ENCODE measurements at places on chromosomes 7 and 10.
A peak's percentile ranks its signal among the peaks of the same experiment; 100 is the strongest.

- no peak for DNase-seq
Observed at GRCh38 chr7:132882714-132883428, 199.0 kb downstream of the CHCHD3 start.

DNA sequence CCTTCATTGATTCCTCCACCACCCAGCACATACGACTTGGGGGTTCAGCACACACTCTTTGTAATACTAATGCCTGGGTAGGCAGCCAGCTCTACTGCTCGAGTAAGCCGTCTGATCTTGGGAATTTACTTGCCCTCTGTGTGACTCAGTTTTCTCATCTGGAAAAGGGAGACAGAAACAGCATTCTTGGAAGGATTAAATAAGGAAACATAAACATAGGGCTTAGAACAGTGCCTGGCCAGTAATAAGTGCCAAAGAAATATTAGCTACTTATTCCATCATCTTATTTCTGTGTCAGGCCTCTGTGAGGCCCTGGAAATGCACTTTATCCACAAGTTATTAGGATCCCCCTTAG lies 130.1 kb downstream of the TNS3 start:
- no peak for DNase-seq

- no peak for DNase-seq
Observed at GRCh38 chr7:98194672-98195457, 16.4 kb upstream of the BHLHA15 start.

GRCh38 chr7:130908345-130909160 lies 174.5 kb upstream of the KLF14 start:
- no peak for DNase-seq

DNA sequence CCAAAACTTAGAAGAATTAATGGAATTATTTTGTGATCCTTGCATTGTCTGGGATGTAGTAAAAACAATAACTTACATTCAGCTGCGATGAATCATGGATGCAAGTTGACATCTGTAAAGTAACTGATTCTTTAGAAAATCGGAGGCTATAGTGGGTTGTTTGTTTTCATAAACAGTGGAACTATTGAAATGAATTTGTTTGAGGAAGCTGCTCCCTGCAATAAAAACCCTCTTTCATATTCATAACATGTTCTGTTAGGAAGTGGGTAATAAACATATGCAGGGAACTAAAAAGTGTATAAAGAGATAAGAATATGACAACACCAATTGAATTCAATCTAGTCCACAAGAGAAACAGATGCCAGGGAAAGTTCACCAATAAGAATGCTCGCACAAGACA lies 53.6 kb downstream of the AGMO start:
- DNase-seq: no peak

GRCh38 chr7:2031451-2031845 lies 201.3 kb downstream of the MAD1L1 start:
- DNase-seq: no peak

DNA sequence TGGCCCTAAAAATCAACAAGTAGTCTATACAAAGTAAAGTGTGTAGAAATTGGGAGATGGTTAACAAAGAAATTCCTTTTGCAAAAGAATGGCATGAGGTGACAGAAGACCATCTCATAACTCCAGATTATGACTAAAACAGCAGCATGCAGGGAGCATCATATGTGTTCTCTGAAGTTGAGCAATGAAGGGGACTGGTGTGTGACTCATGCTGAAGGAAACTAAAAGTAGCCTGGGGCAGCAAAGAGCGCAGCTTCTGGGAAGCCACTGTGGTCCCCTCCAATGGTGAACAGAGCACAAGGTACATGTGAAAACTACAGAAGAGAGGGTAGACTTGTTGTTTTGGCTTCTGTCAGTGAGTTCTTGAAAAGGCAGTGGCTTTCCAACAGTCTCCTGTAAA lies 133.4 kb downstream of the MACC1 start:
- DNase-seq: peak; percentile 77

DNA sequence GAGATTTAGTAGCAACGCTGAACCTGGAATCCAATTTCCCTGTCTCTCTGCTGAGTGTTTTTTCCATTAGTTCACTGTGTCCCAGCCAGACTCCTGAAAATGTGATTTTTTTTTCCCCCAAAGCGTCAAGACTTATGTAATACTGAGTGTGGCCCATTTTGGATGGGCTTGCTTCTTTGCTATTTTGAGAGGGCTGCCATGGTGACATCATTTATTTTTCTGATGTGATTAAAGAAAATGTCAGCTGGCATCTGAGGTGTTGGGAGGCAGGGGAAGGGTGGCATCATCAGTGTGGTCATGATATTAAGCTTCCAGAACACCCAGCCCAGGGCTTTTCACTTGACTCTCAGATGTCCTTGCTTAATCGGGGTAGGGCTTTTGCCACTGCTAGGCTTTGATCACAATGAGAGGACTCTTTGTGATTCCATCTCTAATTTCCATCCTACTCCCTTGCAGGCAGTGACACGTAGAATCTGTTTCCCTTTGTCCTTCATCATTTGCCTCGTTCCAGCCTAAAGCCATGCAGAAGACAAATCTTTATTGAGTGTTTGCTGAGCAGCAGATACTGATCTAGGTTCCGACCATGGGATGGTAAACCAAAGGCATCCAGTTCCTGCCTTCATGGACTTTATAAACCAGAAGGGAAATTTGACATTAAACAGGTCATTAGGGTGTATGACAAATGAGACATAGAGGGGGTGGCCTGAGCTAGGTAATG lies 7.4 kb downstream of the ZNF365 start:
- DNase-seq: no peak

DNA sequence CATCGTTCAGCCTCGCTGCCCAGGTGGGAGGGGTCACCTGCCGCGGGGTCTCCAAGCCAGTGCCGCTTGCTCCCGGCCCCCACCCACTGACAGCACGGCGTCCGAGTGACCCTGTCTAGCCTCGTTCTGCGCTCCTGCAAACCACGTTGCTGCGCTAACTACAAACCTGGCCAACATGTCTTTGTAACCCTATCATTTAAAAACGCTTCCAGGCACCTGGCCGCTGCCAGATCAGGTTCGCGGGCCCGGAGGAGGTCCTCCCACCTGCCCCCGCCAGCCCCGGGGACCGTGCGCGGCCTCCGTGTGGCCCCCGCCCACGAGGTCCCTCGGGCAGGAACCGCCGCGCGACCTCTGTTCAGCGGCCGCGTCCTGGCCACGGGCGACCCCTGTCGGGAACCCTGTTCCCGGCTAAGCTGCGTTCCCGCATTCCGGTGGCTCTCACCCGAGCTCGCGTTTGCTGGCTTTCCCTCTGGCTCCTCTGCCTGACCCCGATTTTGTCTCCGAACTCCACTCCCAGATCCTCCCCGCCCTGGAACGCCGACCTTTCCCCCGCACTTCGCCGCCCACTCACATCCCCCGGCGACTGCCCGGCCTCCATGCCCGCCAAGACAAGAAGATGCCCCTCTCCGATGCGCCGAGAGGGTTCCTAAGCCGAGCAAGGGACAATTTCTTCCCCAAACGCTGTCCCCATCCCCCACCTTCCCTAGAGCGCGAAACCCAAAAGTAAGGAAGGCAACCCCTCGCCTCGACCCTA lies 2.4 kb downstream of the SFMBT2 start:
- peak; percentile 3 for DNase-seq

- DNase-seq: no peak
Observed at GRCh38 chr10:119405520-119405807, 137.1 kb downstream of the RGS10 start.

DNA sequence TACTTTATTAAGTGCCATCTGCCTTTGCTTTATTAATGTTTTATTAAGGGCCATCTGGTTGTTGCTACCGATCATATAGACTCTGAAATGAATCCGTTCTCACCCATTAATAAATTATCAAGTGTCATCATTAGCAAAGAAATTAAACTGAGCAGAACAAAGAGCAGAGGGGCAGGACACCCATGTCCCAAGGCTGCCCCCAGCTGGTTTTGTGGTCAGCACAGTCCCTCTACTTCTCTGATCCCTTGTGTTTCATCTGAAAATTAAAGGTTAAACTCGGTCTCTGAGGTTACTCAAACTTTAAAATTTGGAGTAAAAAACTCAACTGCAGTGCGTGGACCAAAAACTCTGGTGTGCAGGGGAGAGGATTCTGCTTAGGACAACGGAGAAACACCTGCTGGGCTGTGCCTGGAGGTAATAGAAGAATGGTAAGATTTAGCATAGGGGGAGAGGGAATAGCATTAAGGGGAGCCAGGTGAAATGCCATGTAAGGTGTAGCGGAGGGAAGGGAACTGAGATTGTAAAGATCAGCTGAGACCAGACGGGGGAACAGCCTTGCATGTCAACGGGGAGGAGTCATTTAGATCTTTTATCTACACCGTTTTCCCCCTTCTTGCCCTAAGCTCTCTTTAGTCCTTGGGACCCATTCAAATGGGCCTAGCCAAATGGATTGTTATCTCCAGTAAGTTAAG lies 10.8 kb upstream of the GSDME start:
- DNase-seq: no peak

DNA sequence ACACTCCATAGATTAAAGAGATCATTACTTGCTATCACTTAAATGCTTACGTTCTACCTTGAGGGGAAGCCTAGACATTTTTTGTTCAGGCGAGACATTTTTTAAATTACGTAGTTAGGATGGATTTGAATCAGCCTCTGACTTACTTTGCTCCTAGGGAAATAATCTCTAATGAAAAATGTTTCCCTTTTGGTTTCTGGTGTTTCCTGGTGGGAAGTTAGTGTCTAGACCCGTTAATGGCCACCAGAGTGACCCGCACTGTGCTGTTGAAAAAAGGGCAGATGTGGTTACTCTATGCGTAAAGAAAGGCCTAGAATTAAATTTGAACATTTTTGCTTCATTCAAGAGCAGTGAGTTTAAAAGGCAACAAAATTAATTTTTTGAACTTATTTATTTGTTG lies 3.8 kb downstream of the ZNF365 start:
- DNase-seq: no peak

GRCh38 chr7:74399006-74399405 lies 54.7 kb upstream of the GTF2IRD1 start:
- DNase-seq: no peak

DNA sequence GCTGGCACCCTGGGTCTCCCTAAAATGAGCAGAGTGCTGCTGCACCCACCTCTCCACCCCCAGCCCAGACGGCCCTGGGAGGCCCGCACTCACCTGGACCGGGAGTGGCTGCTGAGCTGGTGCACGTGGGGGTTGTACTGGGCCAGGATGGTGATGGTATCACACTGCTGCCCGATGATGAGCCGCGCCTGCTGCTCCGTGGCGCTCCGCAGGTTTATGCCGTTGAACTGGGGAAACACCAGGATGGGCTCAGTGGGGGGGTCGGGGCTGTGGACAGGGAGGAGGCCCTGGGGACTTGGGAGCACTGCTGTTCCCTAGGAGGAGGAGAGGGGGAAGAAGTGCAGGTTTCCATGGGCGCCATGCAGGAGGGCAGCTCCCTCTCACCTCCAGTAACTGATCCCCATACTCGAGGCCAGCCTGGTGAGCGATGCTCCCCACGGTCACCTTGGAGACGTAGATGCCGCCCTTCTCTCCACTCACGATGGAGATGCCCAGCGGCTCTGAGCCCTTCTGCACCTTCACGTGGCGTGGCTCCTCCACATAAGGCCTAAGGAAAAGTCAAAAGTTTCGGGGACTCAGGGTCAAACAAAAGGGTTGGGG lies 114.6 kb downstream of the DLG5 start:
- DNase-seq: no peak

DNA sequence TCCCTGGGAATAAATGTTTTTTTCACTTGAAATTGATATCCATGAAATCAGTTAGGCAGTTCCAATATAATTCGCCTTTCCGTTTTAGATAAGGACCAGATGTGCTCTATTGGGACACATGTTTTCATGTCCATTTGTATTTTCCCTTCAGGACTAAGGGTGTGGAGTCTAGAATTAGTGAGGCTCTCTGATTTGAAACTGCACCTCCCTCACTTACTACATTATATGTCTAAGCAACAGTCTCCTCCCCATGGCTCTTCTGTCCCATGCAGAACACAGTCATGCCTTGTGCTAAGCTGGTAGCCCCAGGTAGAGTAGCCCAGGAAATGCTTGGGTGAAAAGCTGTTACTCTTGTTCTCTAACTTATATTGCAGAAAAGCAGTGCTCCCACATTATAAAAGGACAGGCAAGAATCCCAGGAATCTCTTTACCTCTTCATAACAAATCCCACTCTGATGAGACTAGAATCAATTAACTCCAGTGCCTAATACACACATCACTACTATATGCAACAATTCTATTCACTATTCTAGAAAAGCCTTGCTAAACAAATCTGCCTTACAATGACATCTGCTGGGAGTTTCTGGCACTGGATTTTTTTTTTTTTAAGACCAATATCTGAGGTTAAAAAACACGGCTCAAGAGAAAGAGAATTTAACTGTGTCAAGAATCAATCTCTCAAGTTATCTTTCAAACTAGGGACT lies 293.9 kb downstream of the SNX13 start:
- DNase-seq: peak; percentile 43

DNA sequence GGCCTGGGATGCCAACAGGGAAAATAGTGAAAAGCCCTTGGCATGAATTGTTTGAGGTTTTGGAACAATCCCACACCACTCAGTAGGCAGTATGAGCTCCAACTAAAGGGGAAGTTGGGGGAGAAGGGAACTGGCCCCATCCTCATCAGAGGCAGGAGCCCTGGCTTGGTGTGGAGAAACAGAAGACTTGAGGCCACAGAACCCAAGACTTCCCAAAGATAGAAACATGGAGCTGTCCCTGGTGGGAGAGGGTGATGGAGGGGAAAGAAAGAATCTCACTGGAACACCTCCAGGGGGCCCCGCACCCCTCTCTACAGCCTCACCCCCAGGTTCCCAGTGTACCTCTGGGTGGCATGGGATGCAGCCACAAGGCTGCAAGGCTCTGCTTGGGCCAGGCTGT lies 85.7 kb downstream of the VSTM4 start:
- DNase-seq: no peak

DNA sequence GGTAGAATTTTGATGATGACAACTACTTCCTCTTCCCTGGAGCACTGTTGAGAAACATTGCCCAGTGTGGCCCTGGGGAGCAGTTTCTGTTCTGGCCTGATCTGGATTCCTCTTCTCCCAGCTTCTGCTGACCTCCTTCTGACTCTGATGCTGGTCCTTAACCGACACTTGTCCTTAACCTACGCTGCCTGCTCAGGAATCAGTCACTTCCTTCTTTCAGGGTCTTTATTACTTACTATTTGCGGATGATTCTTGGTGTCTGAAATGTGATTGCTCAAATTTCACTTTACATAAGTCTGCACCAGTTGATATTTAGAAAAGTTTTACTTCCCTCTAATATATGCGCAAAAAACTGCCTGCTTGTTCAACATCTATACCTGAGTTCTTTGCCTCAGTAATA lies 164.1 kb downstream of the PTEN start:
- no peak for DNase-seq
